ENCODE measurements at places on chromosomes 16 and 17.

DNA sequence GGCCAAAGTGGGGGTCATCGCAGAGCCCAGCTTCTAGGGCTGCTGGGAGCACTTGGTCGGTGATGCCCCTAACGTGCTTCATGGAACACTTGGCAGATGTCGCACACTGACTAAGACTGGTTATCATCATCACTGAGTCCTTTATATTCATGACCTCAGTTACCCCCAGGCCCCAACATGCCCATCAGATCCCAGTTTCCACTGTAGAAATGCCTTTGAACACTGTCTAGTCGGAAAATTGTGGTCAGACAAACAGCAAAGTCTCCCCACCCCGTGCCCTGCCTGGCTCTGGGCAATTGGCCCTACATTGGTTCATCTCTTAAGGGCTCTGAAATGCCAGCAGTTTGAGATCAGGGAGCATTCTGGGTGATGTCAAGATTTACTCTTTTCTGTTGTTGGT, 51.3 kb downstream of the NKD1 start:
- DNase-seq: no peak

- no peak for DNase-seq
Measured at GRCh38 chr16:75491876-75492275, 3.4 kb downstream of the CHST6 start.

DNA sequence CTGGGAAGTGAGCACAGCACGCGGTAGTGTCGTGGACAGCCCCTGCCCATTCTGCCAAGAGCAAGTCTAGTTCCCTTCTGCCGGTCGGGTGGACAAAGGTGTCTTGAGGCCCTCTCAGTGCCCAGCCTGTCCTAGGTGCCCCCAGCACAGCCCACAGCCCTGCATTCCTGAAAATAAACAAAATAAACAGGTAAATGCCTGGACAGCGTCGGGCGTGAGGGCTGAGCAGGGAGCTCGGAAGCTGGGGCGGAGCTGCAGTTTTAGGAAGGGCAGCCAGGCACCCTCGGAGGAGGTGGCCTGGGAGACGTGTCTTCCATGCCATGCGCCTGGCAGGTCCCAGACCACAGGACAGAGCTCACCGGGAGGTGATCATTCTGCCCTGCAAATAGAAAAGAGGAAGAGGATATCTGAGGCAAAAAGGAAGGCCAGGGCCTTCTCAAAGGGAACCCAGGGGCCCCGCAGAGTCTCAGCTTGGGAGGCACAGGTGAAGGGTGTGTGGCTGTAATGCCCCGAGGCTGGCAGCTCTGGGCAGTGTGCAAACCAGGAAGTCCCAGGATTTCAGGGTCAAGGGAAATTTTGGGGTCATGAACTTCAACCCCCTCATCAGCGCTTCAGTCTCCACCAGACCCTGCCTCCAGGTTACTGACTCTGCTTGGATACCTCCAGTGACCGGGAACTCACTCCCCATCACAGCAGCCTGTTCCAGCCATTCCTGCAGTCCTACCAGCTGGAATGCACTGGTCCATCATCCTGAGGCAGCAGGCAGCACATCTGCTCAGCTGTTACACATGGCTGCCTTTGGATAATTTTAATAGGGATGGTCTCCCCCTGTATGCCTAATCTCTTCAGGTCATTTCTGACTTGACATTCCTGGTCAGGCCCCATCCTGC, 1.7 kb downstream of the ZNF469 start:
- no peak for DNase-seq

- no peak for DNase-seq
Measured at GRCh38 chr16:60107437-60107836, 1373.3 kb upstream of the GOT2 start.

GRCh38 chr17:1762901-1763898, 1.3 kb downstream of the SERPINF1 start:
- no peak for DNase-seq

DNA sequence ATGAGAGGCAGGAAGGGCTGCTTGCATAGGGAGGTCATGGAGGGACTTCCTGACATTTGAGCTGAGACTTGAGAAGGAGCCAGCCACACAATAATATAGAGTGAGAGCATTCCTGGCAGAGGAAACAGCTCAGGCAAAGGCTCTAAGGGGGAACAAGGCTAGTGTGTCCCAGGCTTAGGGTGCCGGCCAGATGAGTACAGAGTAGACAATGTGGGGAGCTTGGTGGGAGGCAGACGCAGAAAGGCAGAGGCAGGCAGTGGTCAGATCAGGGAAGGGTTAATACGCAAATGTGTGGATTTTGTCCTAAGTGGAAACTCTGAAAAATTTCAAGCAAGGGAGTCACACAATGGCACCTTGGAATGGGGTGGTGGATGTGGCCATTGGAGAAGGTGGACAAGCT, 31.3 kb downstream of the CD300LB start:
- DNase-seq: no peak

DNA sequence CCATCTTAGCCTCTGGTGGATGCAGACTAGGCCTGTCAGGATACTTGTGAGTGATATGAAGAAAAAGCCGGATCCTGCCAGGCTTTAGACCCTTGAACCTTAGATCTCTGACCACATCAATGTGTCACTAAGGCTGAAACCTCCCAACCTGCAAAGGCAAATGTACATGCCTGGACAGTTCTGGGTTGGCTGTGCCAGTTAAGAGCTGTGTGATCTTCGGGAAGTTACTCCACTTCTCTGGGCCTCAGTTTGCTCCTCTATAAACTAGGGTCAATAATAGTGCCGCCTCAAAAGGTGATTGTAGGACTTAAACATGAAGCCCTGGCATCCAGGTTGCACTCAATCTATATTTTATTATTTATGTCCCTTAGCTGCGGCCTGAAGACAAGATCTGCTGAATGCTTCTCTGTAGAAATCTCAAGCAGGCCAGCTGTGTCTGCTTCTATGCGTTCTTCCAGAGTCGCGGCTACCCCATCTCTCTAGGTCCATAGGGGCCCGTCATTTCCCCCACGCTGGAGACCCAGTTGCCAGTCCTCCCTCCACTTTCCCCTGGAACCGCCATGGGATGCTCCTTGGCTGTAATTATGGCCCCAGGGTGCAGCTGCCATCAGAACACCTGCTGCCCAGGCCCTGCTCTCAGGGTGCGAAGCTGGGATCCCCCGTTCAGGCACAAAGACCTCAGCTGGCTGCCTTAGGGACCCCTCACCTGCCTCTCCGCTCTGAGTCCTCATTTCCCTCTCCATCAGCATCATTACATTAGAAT, 50.2 kb downstream of the AKAP1 start:
- no peak for DNase-seq

GRCh38 chr16:4358831-4359561, 7.9 kb upstream of the PAM16 start:
- peak; percentile 51 for DNase-seq

GRCh38 chr16:59719121-59719520, 985.0 kb upstream of the GOT2 start:
- no peak for DNase-seq

DNA sequence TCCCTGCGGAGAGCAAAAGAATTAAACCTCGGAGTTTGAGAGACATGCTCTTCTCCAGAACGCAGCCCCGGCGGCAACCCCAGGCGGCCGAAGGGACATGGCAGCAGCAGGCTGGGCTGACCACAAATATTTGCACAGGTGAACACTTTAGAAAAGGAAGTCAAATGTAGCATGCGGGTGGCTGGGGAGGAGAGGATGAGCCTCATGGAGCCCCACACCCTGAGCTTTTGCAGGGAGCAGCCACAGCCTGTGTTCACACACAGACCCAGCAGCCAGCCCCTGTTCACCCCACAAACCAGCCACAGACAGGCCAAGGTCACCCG, 17.8 kb downstream of the HS3ST6 start:
- no peak for DNase-seq

DNA sequence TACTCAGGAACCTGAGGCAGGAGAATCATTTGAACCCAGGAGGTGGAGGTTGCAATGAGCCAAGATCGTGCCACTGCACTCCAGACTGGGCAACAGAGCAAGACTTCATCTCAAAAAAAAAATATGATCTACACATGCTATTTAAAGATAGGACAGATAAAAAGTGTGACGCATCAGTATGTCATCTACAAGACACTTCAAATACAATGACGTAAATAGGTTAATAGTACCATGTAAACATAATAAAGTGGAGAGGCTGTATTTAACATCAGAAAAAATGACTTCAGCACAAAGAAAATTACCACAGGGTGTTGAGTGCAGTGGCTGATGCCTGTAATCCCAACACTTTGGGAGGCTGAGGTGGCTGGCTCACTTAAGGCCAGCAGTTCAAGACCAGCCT, 20.2 kb downstream of the ZNF778 start:
- DNase-seq: no peak

DNA sequence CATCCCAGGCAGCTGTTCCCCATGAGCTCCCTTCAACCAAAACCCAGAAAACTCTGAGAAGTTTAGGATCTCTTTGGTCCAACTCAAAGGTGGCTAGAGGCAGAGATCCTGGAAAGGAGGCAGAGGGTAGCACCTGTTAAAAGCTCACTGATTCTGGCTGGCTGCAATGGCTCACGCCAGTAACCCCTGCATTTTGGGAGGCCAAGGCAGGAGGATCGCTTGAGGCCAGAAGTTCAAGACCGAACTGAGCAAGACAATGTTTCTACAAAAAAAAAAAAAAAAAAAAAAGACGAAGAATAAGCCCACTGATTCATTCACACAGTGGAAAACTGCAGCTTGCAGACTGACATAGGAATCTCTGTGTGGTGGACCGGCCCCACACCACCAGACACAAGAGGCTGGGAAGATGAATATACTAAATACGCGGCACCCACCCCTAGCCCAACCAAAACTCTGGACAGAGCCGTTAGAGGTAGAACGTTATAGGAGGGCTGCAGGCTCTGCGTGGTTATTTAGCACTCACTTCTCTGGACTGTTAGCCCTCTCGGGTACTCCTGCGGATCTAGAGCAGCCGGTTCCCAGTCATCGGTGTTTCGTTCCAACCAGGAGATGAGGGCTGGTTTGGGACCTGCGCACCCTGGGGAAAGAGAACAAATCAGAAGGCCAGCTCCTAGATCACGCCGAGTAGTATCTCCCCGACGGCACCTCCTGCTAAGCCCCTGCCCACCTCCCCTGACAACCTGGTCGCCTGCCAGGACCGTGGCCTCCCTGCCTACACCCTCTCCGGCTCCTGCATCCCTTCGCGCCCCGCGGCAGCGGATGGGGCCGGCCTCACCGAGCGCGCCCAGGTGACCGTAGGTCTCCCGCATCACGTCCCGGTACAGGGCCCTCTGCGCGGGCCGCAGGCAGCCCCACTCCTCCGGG, 925 bp downstream of the ZNF689 start:
- peak; percentile 30 for DNase-seq

GRCh38 chr17:16258901-16259300, 41.9 kb downstream of the PIGL start:
- DNase-seq: no peak

GRCh38 chr17:29622337-29623282, at the start of gene CORO6:
CORO6 (minus strand) TSS chr17:29622912; CDS start chr17:29621421, 1,491 bp downstream.
- peak; percentile 68 for DNase-seq

- no peak for DNase-seq
Measured at GRCh38 chr16:75257886-75258806, 6.7 kb upstream of the BCAR1 start.

- DNase-seq: no peak
Measured at GRCh38 chr17:63956296-63956920, 16.3 kb downstream of the SCN4A start.

DNA sequence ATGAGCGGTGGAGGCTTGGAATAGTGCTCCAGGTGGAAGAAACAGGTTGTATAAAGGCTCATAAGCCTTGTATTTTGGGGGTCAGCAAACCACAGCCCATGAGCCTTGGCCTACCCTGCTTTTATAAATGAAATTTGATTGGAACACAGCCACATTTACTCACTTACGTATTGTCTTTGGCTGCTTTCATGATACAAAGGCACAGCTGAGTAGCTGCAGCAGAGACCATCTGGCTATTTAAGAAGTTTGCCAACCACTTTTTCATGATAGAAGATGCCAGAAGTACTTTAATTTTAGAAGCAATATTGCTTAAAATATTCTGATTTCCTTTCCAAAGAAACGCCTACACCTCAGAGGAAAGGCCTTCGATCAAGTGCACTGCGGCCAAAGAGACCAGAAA, 73.8 kb downstream of the C17orf58 start:
- no peak for DNase-seq

GRCh38 chr16:4737545-4737944, 3.2 kb downstream of the DNAAF8 start:
- DNase-seq: no peak

DNA sequence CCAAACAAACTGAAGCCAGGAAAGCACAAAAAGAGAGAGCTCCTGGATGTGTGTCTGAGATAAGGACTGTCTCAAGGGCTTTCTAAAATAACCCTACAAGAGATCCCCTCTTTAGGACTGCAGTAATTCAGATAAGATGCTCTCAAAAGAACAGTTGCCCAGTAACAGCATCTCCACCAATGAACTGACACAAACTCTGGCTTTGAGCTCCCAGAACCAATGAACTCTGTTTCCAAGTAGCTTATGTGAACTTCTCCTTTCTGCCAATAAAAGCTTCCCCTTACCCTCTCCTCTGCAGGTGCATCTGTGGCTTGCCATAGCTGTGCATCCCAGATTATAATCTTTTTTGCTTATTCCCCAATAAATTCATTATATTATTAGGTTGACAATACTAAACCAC, 421.5 kb downstream of the SLC39A11 start:
- DNase-seq: no peak

- DNase-seq: no peak
Measured at GRCh38 chr16:46954562-46954961, 18.9 kb downstream of the DNAJA2 start.

DNA sequence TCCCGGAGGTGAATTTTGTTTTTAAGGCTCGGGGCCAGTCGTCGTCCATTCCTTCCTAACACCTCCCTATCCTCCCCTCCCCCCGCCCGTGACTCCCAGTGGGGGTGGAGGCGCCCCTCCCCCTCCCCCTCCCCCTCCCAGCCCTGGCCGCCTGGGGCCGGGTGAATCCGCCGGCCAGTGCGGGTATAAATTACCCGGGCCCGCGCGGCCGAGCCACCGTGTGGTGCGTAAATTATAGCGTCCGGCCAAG, 2.0 kb upstream of the GSE1 start:
- no peak for DNase-seq

- no peak for DNase-seq
Measured at GRCh38 chr17:282912-283882, 69.4 kb downstream of the RPH3AL start.

GRCh38 chr16:88561485-88562359, 8.5 kb upstream of the ZC3H18 start:
- peak; percentile 34 for DNase-seq

- DNase-seq: no peak
Measured at GRCh38 chr17:31226950-31227349, 70.1 kb downstream of the OMG start.

DNA sequence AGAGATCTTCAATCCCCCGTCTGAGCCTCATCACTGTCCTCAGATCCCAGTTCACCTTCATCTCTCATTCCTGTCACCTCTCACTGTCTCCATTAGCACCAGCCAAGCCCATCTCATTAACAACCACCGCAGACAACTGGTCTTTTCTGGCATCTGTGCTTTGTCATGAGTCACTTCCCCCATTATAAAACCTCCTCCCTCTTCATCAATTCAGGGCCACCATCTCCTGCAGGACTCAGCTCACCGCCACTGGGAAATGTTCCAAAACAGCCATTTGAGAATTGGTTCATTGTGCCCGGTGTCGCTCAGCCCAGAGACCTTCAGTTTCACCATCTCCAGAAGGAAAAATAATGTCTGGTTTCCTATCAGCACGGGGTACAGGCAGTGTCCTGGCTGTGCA, 56.9 kb upstream of the TEKT3 start:
- no peak for DNase-seq
